Activated CD4-positive, alpha-beta T cell treated with anti-CD3 and anti-CD28 coated beads for 4 hours (primary cell): ENCODE measurements at places on chromosomes 4 and X.

GRCh38 chr4:82988323-82988832 lies 22.2 kb downstream of the LIN54 start:
- no peak for DNase-seq

GRCh38 chr4:60808726-60809485 lies 391.2 kb upstream of the ADGRL3 start:
- no peak for DNase-seq

DNA sequence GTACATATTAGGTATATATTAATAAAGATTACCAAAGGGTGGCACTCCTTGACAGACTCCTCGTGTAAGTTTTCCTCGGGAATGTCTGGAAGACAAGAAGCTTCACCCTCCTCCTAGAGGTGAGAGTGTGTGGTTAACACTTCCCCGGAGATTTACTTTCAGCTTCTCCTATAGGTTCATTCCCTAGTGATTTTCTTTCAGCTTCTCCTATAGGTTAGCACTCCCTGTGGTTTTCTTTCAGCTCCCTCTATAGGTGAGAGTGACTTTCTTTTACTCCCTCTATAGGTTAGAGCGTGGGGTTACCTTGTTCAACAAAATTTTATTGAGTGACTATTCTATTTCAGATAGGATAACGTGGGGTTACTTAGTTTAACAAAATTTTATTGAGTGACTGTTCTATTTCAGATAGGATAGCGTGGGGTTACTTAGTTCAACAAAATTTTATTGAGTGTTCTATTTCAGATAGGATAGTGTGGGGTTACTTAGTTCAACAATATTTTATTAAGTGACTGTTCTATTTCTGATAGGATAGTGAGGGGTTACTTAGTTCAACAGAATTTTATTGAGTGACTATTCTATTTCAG lies 106.0 kb upstream of the PLAC1 start:
- no peak for DNase-seq

- no peak for DNase-seq
These were observed 71.0 kb downstream of the LAS1L start for GRCh38 chrX:65463550-65463949.

- DNase-seq, result no peak
These were observed 1.2 kb downstream of the IL15 start for GRCh38 chr4:141637565-141637964.

- no peak for DNase-seq
These were observed 5.6 kb downstream of the OTC start for GRCh38 chrX:38357747-38358673.

- no peak for DNase-seq
These were observed 4.9 kb upstream of the MXD4 start for GRCh38 chr4:2266821-2267220.

GRCh38 chr4:23114538-23114937 lies 421.8 kb downstream of the GBA3 start:
- DNase-seq, result no peak

DNA sequence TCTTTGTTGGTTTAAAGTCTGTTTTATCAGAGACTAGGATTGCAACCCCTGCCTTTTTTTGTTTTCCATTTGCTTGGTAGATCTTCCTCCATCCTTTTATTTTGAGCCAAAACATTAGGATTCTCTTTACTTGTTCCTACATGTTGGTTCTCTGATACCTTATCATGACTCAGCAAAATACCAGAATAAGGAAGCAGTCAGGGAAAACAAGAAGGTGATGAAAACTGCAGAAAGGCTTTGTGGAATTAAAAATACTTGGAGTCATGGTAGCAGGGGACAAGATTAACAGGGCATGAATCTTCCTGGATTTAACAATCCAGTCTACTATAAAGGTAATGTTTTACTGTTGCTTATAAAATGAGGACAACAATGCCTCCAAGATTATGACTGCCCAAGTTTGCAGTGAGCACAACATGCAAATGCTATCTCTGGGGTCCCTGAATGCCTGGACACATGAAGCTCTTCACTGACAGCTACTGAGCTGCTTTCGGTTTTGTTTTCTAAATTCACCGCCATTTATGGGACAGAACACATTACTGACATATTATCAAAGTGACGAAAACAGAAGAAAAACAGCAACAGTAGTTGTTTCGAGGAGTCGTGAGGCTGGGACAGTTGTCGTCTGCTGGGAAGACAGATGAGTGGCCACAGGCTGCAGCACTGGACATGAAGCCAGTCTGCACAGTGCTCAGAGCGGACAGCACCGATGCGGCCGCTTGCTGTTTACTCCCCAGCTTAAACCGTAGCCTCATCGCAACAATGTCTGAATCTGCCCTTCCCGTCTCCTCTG lies 174.5 kb upstream of the DKK2 start:
- DNase-seq, result no peak

GRCh38 chrX:40661489-40661888 lies 14.1 kb upstream of the CXorf38 start:
- no peak for DNase-seq

DNA sequence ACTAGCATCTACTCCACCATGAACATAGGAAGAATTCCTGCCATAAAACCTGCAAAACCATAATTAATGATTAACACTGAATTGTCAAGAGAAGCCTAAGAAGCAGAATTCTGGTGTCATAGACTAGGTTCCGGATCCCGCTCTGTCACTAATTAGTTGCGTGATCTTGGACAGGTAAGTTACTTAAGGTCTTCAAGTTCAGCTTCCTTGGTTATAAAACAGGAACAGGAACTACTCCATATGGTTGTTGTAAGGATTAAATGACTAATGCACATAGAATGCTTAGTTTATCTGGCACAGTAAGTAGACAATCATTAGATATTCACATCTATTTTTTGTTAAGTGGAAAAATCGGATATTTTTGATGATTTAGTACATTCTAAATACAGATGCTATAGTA lies 14.3 kb downstream of the G3BP2 start:
- DNase-seq, result no peak

- DNase-seq, result no peak
These were observed 11.7 kb downstream of the TRIM2 start for GRCh38 chr4:153215921-153216320.

GRCh38 chr4:38082021-38082420 lies 121.8 kb downstream of the PTTG2 start:
- DNase-seq, result no peak

DNA sequence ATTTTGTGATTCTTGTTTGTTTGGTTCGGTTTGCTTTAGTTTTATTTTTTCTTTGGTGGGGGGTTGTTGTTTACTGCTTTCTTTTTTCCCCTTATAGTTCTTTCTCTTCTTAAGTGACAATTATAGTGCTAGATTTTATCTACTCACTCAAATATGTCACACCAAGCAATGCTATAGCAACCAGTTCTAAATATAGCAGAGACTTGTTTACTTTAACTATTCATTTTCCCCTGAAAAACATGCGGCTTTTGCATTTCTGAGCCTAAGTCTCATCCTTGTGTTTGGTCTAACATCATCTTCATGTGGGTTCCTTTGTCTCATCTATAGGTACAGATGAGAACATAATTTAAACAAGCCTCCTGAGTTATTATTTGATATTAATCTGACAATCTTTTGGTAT lies 676.6 kb downstream of the FAT4 start:
- no peak for DNase-seq

- no peak for DNase-seq
These were observed 8.4 kb upstream of the OPN1LW start for GRCh38 chrX:154135458-154136229.

DNA sequence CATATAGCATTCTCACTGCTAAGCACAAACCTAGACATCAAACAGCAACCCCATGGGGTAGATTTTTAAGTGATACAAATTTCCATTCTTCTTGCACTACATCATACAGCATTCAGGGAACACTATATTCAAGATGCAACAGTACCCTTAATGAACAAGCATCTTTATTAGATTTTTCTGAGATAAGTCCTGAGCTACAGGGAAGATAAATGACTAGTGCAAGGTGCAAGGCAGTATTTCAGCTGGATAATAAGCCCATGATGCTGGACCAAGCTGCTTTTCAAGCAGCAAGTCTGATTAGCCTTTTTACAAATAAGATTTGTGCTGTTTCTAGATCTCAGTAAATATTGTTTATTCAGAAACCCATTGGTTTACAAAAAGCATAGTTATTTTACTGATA lies 192.6 kb upstream of the ATOH1 start:
- no peak for DNase-seq

GRCh38 chrX:134542485-134542884 lies 82.5 kb downstream of the HPRT1 start:
- DNase-seq, result no peak

DNA sequence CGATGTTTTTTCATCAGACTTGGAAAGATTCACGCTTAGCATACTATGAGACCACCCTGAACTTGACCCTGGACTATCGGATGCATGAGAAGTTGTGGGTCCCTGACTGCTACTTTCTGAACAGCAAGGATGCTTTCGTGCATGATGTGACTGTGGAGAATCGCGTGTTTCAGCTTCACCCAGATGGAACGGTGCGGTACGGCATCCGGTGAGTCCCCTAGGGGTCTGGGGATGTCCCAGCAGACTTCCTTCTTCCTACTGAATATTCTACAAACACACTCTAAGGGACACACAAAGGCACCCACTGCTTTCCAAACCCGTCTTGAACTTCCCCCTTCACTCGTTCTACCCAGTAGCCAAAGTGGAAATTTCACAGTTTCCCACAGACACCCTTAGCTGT lies 9.3 kb downstream of the GABRQ start:
- no peak for DNase-seq

- DNase-seq, result no peak
These were observed 73.3 kb downstream of the LIMCH1 start for GRCh38 chr4:41611124-41611838.

DNA sequence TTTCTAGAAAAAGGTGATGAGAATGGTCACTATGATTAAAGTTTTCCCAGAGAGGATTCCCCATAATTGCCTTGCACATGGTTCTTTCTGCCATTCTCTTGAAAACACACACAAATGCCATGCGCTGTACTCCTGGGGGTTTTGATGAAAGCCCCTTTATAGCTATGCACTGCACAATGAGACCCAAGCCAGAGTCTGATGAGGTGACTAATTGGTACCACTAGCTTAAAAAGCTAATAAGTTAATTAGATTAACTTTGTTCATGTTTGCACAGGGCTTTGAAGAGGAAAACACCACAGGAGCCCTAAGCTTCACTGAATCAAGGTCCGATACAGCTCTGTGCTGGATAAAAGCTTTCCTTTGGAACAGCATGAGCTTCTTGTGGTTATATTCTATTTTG lies 132.2 kb downstream of the NKX6-1 start:
- DNase-seq, result no peak

DNA sequence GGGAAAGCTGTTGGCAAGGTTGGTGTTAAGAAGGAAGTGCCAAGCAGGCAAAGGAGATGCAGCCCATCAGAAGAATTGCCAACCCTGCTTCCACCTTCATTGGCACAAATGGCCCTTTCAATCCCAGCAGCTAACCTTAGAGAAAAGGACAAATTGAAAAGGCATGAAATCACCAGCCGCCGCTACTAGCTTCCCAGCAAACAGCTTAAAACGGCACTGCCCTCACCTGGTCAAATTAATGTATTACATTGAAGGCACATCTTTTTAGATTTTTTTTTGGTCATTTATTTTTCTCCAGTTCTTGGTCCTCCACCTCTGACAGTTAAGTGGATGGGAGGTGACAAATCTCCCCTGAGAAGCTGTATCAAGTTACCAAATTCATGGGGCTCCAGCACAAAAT lies 51.0 kb upstream of the NHSL2 start:
- DNase-seq, result peak; percentile 11

GRCh38 chrX:47093248-47093647 lies 15.0 kb downstream of the RGN start:
- DNase-seq, result no peak

DNA sequence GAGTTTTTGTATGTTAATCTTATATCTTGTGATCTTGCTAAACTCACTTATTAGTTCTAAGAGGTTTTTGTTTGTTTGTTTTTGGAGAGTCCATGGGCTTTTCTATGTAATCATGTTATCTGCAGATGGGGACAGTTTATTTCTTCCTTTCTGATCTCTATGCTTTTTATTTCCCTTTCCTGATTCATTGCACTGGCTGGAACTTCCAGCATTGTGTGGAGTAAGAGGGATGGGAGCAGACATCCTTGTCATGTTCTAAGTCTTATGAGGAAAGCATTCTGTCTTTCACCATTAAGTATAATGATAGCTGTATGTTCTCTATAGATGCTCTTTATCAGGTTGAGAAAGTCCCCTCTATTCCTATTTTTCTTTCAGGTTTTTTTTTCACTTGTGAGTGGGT lies 90.6 kb upstream of the TBC1D9 start:
- no peak for DNase-seq

GRCh38 chr4:186146458-186146857 lies 42.0 kb downstream of the FAM149A start:
- no peak for DNase-seq

DNA sequence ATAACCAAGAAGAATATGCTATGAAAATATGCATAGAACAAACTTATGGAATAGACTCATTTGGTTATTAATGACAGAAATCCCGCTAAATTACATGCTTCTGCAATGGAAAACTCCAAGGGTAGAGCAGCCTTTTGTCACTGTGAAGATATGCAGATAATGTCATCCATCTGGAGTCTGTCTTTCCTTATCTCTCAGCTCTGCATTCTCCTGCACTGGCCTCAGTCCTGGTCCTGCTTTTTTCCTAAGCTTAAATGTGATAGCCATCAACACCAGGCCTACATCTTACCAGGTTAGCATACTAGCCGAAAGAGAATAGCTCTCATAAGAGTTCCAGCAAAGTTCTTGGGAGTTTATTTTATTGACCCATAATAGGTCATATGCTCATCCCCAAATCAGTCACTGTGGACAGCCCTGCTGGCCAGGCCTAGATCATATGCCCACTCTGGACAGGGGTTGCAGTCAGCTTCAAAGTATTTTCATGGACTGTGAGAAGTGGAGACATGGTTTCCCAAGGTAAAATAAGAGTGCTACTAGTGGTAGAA lies 86.5 kb upstream of the LEF1 start:
- no peak for DNase-seq

GRCh38 chr4:144709159-144709558 lies 63.2 kb downstream of the HHIP start:
- no peak for DNase-seq

DNA sequence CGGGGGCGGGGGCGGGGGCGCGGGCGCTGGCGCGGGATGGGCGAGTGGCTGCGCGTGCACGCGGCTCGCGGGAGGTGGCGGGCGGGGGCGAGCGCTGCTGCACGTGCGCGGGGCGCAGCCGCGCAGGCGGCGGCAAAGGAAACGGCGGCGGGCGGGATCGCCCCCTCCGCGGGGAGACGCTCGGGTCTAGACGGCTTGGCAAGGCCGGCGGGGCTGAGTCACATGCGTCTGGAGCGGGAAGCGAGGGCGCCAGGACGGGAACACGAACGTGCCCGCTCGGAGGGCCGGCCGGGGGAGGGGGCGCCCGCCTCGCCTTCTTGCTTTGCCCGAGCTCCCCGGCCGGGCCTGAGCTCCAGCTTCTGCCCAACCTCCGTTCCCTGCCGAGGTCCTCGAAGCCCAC lies 4.3 kb upstream of the HAUS7 start:
- DNase-seq, result peak; percentile 59

DNA sequence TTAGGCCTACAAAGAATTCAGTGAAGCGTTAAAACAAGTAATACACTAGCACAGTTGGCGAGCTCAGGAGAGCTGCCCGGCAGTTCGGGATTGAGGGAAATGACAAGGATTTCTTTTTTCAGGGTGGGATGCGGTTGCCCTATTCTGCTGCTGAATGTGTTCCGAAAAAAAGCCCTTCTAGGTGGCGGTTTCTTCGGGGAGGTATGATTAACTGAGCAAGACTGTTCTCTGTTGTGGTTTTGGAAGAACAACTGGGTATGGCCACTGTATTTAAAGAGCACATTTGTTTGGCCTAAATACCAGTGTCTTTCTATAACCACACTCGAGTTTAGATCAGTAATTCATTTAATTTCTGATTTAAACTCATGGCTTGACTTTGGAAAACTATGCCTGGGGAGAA lies 459.7 kb upstream of the FAT1 start:
- no peak for DNase-seq

- no peak for DNase-seq
These were observed 59.8 kb downstream of the ANK2 start for GRCh38 chr4:113109106-113109718.
